ENCODE measurements at places on chromosomes 1 and 21.

DNA sequence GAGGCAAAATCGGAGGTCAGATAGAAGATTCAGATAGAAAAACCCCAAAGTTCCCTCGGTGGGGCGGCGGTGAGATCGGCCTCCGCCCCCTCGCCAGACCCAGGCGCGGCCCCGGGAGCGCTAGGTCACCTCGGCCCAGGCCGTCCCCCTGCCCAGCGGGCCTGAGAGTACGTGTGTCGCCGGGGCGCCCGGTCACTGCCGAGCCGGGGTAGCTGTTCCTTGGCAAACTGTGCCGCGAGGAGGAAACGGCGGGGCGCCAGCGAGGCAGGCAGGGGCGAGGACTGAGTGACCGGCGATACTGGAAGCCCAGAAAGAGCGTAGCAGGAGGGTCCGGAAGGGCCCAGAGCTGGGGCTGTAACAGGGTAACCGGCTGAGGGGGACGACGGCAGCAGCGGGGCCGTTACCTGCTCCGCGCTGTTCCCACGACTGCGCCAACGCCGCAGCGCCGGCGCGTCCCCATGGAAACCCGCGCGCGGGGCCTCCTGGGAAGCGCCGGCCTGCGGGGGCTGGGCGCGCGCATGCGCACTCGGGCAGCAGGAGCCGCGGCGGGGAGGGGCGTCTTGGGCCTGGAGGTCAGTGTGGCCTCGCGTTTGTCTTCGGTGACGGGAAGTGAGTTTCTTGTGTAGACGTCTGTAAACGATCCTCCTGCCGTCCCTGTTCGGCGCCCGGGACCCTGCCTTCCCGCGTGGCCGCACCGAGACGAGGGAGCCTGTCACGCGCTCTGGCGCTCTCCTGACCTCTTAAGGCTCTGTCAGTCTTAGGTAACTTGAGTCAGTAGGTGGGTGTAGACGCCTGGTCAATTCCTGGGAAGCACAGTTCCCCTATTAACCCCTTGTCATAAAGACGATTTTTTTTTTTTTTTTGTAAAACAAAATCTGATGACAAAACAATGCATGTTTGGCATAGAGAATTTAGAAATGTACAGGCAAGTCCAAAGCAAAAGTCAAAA, at the start of gene LCA5L:
LCA5L (minus strand) TSS at position 458 of the 949 bp plus-strand sequence. CDS start 17,285 bp downstream, outside the sequence.
- peak; percentile 81 for DNase-seq

DNA sequence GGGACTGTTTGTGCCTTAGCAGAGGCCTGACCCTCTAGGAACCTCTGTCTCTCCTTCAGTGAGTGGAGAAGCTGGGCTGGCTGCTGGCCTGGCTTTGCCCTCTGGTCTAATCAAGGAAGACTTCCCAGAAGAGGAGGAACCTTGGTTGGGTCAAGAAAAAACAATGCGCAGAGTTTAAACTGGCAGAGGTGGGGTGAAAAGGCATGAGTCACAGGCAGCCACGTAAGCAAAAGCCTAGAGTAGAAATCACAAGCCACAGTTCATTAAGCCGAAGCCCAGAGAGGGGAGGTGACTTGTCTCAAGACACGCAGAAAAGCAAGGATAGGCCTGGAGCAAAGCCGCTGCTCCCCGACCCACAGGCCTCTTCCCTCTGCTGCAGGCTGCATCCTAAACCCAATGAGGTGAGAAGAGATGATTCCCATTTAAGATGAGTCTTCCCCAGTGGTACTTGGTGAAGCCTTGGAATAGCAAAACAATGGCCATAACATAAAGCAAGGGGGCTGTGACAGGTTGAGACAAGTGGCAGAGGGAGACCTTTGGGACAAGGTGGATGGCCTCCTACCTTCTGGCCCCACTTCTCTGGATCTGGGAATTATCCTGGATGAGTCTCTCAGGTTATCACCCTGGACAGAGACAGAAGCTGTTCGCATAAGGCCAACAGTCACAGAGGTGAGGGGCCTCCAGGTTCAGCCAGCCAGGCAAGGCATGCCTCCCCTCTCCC, 7.7 kb downstream of the PDZK1IP1 start:
- DNase-seq, result no peak

GRCh38 chr1:174008979-174009378, 13.2 kb downstream of the RC3H1 start:
- DNase-seq, result no peak

- DNase-seq, result no peak
These were observed 12.7 kb upstream of the IKBKE start for GRCh38 chr1:206457408-206458120.

- no peak for DNase-seq
These were observed 30.7 kb downstream of the SHISAL2A start for GRCh38 chr1:52663716-52664115.

GRCh38 chr1:30837653-30838052, 70.9 kb downstream of the SDC3 start:
- DNase-seq, result no peak

GRCh38 chr1:14841456-14841855, 243.0 kb downstream of the KAZN start:
- no peak for DNase-seq

GRCh38 chr1:63316984-63317816, 5.2 kb upstream of the FOXD3 start:
- peak; percentile 88 for DNase-seq

DNA sequence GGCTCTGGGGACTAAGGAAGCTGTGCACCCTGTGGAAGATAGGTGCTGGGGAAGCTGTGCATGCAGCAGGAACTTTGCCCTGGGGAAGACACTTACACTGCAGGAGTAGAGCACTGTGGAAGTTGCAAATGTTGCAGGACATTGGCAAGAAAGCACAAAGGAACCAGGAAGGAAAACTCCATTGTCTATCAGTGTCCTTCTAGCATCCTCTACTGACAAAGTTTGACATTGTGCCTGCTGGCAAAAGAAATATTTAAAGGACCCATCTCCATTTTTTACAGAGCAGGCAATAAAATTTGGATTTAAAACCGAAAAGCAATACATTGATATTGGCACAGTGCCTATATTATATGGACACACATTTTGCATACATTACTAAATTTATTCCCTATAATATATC, 394.1 kb downstream of the PBX1 start:
- peak; percentile 25 for DNase-seq

DNA sequence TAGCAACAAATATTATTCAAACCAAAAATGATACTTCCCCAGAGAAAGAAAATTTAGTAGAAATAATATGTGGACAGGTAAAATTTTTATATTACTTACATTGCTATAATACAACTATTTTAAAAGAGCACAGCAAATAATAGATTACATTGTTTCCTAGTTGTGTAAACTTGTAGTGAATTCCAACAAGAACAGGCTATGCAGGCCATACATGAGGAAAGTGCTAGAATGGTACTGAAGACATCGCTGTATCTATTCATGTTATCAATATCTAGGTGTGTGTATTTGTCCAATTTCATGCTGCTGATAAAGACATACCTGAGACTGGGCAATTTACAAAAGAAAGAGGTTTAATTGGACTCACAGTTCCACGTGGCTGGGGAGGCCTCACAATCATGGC, 47.9 kb upstream of the ADGRL2 start:
- DNase-seq, result no peak
